ENCODE measurements at places on chromosomes 13 and 19.

DNA sequence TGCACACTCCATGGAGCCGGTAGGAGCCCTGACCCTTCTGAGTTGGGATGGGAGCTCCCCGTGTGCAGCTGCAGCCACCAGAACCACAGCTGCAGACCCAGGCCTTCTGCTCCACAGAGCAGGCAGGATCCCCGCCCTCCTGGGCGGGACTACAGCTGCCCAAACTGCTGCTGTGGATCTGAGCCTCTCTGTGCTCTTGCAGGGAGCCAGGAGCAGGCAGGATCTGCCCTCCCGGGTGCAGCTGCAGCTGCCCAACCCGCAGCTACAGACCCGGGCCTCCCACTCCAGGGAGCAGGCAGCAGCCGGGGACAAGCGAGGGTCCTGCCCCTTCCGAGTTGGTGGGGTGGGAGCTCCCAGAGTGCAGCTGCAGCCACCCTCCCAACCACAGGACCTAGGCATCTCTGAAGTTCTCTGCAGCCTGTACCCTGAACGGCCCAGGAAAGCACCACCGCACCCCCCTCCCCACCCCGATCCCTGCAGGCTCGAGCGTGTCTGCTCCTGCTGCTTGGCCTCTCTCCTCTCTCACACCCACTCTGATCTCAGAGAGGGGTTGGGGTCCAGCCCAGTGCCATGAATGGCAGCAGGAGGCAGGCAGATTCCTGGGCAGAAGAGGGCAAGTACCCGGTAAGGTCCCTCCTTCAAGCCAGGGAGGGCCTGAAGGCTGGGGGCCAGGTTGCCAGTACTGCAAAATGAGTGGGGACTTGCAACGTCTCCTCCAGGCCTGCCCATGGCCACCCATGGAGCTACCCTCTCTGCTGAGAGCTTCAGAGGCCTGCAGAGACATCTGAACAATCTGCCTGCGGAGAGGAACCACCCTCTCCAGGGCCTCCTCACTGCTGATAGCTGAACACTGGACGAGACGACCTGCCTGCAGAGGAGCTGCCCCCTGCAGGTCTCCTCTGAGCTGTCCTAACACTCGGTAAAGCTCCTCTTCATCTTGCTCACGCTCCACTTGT, 16.4 kb upstream of the EMP3 start:
- no peak for DNase-seq

DNA sequence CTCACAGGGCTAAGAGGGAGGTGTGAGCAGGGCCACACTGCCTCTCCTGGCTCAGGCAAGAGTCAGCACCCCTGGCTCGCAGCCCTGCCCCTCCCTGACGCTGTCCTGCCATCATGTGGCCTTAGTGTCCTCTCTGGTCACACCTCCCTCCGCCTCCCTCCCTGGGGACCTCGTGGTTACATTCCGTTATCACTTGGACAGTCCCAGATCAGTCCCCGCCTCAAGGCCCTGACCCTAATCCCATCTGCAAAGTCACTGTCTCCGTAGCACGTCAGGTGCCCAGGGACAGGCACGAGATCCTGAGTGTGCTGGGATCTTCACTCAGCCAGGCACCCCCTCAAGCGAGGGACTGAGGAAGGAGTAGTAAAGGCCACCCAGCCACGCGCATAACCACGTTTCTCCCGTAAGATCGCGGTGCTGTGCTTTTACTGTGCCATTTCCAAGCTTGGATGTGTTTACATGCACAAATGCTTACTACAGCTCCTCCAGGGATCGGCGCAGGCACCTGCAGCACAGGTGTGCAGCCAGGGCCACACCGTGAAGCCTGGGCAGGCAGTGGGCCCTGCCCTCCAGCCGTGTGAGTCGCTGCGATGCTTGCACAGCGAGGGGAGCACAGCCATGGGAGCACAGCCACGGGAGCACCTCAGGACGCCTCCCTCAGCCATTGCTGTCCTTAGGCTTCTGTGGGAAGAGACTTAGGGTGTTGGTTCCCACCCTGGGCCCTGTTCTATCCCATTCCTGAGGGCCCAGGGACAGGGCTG, 10.7 kb upstream of the TMEM255B start:
- no peak for DNase-seq

- no peak for DNase-seq
These were observed 4.6 kb downstream of the RBM26 start for GRCh38 chr13:79401259-79402070.

DNA sequence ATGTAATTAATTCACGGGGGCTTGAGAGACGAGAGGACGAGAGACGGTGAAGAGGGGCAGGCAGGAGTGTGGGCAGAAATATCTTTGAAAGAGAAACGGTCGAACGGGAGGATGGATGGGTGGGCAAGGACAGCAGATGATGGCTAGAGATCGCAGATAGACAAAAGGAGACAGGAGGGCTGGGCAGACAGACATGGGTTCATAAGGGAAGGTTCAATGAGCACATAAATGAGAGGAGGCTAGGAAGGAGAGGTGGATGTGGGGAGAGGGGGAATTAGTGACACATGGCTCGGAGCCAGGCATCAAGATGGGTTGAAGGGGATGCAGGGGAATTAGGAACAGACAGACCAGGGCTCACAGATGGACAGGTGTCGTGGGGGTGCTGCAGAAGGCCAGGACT, 1.1 kb downstream of the SYT3 start:
- DNase-seq: no peak

DNA sequence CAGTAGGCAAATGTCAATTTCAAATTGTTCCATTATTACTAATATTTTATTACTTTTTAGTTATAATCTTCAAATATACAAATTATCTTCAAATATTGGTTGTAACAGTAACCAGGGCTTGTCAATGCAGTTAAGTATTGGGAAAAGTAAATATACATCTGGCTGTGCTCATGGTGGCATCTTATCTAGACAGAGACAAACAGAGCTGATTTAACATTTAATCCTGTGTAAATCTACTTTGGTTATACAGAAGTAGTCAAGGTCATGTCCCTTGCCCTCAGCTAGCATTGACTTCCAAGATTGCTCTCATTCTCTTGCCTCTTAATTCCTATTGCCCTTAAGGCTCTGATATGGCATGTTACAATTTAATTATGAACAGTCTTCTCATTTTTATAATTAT, 98.4 kb upstream of the KLHL1 start:
- no peak for DNase-seq

DNA sequence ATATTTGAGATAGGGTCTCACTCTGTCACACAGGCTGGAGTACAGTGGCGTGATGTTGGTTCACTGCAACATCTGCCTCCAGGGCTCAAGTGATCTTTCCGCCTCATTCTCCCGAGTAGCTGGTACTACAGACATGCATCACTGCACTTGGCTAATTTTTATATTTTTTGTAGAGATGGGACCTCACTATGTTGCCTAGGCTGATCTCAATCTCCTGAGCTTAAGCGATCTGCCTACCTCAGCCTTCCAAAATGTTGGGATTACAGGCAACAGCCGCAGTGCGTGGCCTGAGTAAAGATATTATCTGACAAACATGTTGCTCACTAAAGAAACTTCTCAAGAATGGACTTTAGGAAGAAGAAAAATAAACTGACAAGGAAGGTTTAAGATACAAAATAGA, 125.4 kb upstream of the ABCC4 start:
- no peak for DNase-seq

DNA sequence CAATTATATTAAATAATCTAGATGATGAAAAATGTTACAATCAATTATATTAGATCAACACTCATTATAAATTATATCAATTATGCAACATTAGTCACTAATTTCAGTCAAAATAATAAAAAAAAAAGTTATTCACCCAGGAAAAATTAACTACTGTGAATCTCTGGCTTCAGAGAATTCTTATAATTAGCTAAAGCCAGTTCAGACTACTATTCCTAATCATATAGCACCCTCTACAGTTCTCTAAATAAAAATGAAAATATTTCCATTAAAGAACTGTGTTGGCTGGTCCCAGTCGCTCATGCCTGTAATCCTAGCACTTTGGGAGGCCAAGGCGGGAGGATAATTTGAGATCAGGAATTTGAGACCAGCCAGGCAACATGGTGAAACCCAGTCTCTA, 33.0 kb downstream of the XPO4 start:
- no peak for DNase-seq

GRCh38 chr13:109196948-109197347, 567.5 kb downstream of the MYO16 start:
- no peak for DNase-seq

DNA sequence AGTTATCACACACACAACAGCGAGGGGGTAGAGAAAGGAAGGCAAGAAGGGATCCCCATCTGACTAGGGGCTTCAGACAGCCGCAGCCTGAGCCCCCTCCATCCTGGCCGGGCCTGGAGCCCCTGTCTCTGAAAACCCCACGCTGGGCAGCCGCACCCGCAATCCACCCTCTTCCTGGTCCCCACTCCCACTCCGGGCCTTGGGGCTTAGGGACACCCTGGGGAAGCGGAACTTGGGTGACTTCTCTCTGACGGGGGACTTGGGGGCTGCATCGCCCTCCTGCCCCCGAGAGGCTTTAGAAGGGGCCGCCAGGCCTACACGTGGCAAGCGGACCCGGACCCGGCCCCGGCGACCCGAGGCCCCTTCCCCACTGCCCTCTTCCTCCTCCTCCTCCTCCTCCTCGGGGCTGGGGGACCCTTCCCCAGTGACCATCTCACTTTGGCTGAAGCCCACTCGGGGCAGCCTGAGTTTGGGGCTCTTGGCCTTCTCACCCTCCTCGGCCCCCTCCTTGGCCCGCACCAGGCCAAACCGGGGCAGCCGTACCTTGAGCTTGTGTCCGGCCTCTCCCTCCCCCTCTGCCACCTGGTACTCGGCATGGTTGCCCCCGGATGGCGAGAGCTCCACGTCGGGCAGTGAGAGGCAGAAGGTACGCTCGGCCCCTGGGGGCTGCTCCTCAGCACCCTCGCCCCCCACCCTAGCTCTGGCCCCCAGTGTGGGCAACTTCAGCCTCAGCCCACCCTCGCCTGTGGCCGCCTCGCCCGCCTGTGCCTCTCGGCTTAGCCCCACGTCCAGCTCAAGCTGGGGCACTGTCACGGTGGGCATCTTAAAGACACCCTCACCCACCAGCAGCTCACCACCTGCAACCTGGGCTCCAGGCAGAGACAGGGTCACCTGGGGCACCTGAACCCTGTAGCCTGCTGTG, 4.2 kb upstream of the HIPK4 start:
- no peak for DNase-seq

DNA sequence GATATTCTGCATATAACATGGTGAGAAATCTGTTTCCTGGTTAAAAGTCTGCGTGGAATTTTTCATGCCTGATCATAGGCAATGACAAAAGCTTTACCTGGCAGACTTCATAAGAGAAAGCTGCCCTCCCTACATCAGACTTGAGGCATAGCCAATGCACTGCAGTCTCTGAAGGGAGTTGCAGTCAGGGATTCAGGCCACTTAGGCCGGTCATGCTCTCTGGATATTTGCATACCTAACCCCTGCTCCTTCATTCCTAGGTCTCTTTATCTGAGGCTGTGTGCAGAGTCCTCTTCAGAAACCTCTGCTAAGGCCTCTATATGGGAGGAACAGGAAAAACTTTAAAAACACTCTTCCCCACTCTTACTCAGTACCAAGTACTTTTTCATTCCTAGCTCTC, 287.4 kb downstream of the PCDH17 start:
- DNase-seq: no peak
